ENCODE measurements at places on chromosomes 7 and 10. TPM values are rescaled to one million over a fixed set of nuclear protein-coding genes. Genes with fewer than 3 reads are reported as not detected.

Gene GRM3
- not detected for total RNA-seq

Gene ACSM6
- not detected for total RNA-seq

Gene BRAT1
- total RNA-seq, result 28.7 TPM

Gene TFPI2
- 1,067 TPM for total RNA-seq

Gene TRIM50
- not detected for total RNA-seq

Gene DDC
- total RNA-seq, result not detected

Gene GDF10
- total RNA-seq, result not detected

Gene ZNF853
- total RNA-seq, result 1.1 TPM

Gene NPC1L1
- total RNA-seq, result 0.18 TPM

Gene CAV2
- total RNA-seq, result 76.2 TPM

Gene TFR2
- 4.5 TPM for total RNA-seq

Gene UPK3B
- not detected for total RNA-seq

Gene SPDYE5
- total RNA-seq, result not detected

Gene SAMD9L
- total RNA-seq, result 7.6 TPM

Gene HPSE2
- total RNA-seq, result not detected

Gene SFTPA1
- total RNA-seq, result not detected

Gene PRSS2
- not detected for total RNA-seq

Gene MKX
- not detected for total RNA-seq

Gene ZC3HAV1L
- 16.2 TPM for total RNA-seq

Gene CYTH3
- total RNA-seq, result 46.7 TPM

Gene PTN
- 1.6 TPM for total RNA-seq

Gene SEMA3C
- 61.6 TPM for total RNA-seq

Gene ANLN
- total RNA-seq, result 29.0 TPM

Gene NUTM2B
- 0.18 TPM for total RNA-seq

Gene NPFFR1
- total RNA-seq, result not detected

Gene SRPK2
- 37.7 TPM for total RNA-seq

Gene MYPN
- total RNA-seq, result not detected

Gene RAB11FIP2
- 8.1 TPM for total RNA-seq

Gene GSTO2
- total RNA-seq, result 0.32 TPM

Gene CALHM1
- total RNA-seq, result not detected

Gene PARD3
- 22.9 TPM for total RNA-seq

Gene EPO
- total RNA-seq, result not detected

Gene PPP1R3C
- 46.4 TPM for total RNA-seq

Gene GDF2
- not detected for total RNA-seq

Gene DNAJC9
- total RNA-seq, result 11.3 TPM

Gene APBB1IP
- 0.18 TPM for total RNA-seq

Gene KAZALD1
- total RNA-seq, result 21.2 TPM

Measured in cardiac atrium fibroblast (primary cell).